ENCODE measurements at places on chromosomes 7 and 10. TPM values are rescaled to one million over a fixed set of nuclear protein-coding genes. Genes with fewer than 3 reads are reported as not detected.

DNA sequence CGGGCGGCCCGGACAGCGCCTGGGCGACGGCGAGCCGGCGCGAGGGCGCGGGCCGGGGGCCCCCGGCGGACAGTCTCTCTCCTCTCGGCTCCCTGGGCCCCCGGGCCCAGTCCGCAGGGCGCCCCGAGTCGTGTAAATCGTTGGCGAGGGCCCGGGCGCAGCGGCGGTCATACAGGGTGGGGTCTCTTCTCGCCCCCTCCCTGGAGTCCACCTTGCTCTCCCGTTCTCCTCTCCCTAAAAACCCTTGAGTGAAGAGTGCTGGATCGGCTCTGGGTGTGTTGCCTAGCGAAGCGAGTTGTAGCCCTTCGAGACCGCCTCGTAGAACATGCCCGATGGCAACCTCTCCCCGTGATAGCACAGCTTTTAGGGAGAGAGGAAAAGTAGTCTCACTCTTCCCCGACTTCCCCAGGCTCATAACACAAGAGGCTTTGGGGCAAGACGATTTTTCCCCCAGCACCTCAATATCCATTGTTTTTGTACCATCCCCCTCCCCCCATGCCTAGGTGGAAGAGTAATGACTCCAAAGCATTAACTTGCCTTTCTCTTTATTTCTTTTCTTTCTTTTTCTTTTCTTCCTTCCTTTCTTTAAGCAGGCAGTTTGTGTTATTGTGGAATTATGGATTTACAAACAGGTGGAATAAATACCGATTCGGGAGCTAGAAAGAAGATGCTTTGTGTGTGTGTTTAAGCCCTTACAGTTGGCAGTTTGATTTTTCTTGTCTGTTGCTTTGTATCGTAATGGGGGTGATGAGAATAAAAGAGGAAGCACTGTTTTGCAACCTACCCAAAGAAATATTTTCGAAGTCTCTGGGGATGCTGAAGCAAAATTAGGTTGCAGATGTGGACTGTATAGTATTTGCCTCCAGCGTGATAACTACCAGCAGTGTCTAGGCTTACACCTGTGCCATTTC is 822 bp downstream of the SHOC2 start:
- peak; percentile 45 for DNase-seq

The MET gene
- 149 TPM for total RNA-seq

DNA sequence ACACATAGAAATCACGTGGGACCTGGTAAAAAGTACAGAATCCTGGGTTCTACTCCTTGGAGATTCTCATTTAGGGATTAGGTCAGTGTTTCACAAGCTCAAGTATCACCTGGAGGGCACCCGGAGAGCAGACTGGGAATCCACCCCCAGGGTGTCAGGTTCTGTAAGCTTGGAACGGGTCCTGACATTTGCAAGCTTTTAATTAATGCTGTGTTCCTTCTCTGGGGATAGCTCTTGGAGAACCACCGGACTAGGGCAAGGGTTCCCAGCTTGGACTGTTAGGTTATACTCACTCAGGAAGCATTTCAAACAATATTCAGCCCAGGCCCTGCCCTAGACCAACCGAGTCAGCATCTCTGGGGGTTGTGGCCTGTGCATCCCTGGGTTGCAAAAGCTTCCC is 23.0 kb downstream of the TCF7L2 start:
- no peak for DNase-seq

DNA sequence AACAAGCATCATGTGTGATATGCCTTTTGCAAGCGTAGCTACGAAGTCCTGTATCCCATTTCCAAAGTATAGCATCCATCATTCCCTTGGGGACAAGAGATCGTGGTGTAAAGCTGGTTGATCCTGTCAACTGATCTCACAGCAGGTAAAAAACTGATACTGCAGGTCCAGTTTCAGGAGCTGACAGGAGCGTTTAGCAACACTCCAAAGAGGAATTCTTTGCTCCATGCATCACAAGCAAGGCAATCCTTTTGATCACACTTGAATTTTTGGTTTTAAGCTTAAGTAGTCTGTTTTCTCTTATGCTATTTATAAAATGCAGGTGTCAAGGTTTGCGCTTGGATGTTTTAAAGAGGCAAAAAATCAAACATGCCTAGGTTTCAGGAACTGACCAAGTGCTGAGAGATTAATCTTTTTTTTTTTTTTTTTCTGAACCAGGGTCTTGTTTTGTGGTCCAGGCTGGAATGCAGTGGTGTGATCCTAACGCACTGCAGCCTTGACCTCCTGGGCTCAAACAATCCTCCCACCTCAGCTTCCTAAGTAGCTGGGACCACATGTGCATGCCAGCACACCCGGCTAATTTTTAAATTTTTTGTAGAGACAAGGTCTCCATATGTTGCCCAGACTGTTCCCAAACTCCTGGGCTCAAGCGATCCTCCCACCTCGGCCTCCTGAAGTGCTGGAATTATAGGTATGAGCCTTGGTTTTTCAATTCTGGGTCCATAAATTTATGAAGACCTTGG is 1.8 kb upstream of the ZDHHC4 start:
- DNase-seq, result no peak

The KLF14 gene
- not detected for total RNA-seq

DNA sequence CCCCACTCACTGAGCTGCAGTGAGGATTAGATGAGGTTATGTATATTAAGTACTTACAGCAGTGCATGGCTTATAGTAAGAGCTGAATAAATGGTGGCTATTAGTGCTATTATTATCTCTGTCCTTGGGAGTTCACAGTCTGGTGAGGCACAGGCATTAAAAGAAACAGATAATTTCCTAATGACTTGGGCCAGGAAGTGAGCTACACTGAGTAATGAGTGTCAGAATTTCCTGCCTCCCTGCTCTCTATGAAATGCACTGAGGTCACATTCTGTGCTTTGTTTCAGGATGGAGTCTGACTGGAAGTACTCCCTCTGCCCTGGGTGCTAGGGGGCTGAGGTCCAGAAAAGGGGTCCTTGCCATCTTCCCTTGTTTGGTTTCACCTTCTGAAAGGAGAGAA is 48.7 kb upstream of the LOXL4 start:
- DNase-seq, result peak; percentile 58

GRCh38 chr7:70459546-70459945 is 672.4 kb upstream of the GALNT17 start:
- DNase-seq, result no peak

The OR2A5 gene
- not detected for total RNA-seq

- peak; percentile 48 for DNase-seq
Observed at GRCh38 chr7:129184981-129185670, 3.3 kb upstream of the SMO start.

- DNase-seq, result peak; percentile 92
Observed at GRCh38 chr7:44257618-44258422, 57.0 kb downstream of the YKT6 start.

GRCh38 chr7:79997345-79997744 is 137.3 kb upstream of the GNAI1 start:
- no peak for DNase-seq

The LLCFC1 gene
- total RNA-seq, result not detected

The HTRA1 gene
- total RNA-seq, result 1,894 TPM

- peak; percentile 40 for DNase-seq
Observed at GRCh38 chr7:114715907-114716306, 206.0 kb upstream of the MDFIC start.

DNA sequence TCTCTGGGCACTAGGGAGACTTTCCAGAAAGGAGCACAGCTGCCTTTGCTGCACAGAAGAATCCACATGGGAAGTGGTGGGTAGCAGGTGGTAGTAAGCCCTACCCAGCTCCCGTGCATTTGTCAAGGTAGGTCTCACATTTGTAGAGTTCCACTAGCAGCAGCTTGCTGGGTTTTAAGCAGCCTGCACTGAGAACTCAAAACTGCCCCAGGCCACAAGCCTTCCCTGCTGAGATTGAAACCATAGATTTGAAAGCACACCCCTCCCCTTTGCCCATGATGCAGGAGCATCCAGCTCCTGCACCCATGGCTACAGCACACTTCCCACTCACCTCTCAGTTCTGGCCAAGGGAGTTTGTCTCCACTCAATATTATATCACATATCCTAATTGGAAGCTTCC is 604.5 kb upstream of the STEAP1 start:
- no peak for DNase-seq

The PNLIPRP3 gene
- total RNA-seq, result 0.06 TPM

DNA sequence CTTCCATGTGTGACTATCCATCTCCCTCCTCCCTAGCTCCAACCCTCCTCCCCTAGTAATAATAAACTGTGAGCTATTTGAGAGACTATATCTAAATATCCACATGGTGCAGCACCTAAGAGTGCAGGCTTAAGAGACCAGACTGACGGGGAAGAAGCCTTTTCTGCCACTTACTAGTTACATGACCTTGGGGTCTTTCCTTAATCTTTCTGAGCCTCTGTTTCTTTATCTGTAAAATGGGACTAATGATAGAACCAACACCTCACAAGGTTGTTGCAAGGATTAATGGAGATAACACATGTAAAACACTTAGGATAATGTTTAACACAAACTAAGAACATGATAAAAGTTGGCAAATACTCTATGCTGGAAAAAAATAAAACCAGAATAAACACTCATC is 37.1 kb upstream of the FBXW4 start:
- no peak for DNase-seq
